WTC11 (cell line): ENCODE measurements at places on chromosomes 2 and 18.
A peak's percentile ranks its signal among the peaks of the same experiment; 100 is the strongest.

- DNase-seq, result peak; percentile 88
These were observed 11.9 kb upstream of the MLPH start for GRCh38 chr2:237474931-237475703.

- DNase-seq, result peak; percentile 69
These were observed 234.9 kb upstream of the CYRIA start for GRCh38 chr2:16900405-16901025.

- no peak for DNase-seq
These were observed 11.5 kb downstream of the PPP1R7 start for GRCh38 chr2:241161646-241162281.

- DNase-seq, result no peak
These were observed 49.9 kb upstream of the TMEM18 start for GRCh38 chr2:727071-727470.

DNA sequence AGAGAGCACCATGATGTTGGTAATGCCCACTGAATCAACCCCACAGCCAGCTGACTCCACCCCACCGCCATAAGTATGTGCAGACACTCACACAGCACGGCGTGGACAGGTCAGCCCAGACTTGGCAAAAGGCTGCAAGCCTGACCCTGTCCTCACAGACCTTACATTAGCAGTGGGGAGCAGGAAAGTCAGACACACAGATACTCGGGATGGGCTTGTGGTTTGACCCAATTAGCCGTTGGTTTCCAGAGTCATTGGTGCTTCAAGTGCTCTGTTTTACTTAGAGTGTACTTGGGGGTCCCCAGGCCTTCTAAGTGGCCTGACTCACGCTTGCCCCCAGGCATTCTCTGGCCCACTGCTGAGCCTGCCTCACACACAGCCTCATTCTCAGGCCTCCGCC, 36.7 kb downstream of the EN1 start:
- DNase-seq, result no peak

- no peak for DNase-seq
These were observed 129.1 kb upstream of the DOCK10 start for GRCh38 chr2:225171350-225171749.
